ENCODE measurements at places on chromosomes 7 and 10.

GRCh38 chr7:155206318-155207020 lies 91.2 kb upstream of the INSIG1 start:
- peak; percentile 79 for DNase-seq

DNA sequence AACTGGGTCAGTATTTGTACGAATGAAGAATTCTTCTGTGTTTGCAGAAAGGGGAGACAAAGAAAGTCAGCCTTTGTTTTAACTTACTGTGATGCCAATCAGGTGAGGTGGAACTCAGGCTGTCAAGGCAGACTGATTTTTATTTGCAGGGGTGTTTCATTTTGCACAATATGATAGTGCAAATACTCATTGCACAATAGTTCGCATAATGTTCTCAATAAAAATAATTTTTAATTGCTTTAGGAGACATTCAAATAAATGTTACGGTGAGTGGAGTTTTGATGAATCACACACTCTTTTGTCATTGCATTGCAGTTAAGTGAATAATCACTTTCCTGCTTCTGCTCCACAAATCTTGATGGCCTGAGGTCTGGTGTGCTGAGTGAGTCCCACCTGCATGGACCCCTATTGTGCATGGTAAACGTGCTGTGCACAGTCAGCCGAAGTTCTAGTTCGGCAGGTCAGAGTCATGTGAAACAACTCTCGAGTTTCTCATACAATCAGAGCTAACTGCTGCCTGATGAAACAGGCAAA lies 141.3 kb upstream of the FZD8 start:
- DNase-seq, result no peak

GRCh38 chr10:102648889-102649796 lies 4.9 kb downstream of the TRIM8 start:
- DNase-seq, result no peak

- DNase-seq, result peak; percentile 28
Measured at GRCh38 chr10:24440817-24441797, 232.2 kb downstream of the KIAA1217 start.

GRCh38 chr10:118753331-118754228 lies 1.2 kb downstream of the CACUL1 start:
- DNase-seq, result no peak

DNA sequence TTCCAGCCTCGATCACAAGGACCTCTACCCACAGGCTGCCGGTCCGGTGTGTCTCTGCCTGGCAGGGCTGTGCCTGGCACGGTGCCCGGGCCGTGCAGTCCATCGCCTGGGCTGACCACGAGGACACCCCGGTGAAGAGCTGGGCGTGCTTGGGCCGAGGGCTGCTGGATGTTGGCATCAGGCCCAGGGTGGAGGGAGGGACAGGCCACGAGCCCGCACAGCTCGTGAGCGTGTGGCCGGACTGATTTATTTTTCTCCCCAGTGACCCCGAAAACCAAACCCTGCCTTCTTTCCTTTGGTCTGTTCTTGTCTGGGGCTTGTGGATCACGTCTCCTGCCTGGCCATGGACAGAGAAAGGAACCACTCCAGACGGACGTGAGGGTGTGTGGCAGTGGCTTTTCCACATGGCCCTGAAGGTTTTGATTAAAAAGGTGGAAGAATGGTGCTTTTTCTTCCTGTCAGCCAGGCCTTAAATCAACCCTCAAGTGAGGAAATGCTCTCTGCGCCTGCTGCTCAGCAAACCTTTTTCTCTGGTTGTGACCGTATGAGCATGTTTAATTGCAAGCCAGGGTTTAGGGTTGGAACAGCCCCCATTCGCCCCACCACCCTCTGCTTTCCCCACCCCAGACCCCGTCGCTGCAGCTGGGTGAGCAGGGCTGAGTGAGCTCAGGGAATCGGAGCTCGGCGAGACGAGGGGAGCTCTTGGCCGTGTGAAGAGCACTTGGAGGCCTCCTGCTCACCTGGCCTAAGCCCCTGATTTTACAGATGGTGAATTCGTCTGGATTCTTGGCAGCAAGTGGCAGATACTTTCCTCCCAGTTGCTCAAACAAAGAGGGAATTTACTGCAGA lies 130.1 kb downstream of the RGS10 start:
- DNase-seq, result peak; percentile 74

DNA sequence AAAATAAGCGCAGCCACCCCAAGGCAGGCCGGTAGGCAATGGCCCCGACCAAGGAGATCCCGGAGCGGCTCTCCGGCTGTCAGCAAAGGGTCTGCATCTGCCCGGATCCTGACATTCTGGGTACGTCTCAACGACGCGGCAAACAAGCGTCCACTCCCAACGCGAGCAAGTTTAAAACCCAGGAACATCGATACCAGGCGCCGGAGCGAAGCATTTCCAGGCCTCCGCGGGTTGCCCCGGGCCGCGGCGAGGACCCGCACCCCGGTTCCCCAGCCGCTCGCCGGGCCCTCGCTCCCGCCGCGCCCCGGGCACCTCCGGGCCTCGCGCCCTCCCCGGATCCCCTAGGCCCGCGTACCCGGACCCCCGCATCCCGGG lies 453 bp downstream of the URGCP start:
- DNase-seq, result peak; percentile 28

DNA sequence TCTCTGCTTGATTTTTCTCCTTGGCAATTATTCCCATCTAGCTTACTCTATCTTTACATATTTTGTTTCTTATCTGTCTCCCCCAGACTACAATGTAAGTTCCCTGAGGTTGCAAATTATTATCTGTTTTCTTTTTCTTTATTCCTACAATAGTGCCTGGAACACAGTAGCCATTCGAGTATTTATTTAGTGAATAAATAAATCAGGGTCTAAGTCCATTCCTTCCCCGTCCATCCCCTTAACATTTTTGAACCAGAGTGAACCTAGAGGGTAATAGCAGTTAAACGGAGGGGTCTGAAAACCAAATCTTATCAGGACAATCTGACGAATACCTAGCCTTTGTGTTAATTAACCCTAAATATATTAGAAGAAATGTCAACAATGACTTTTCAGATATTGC lies 252.8 kb upstream of the YAE1 start:
- no peak for DNase-seq

GRCh38 chr7:143323653-143324052 lies 7.7 kb downstream of the CLCN1 start:
- no peak for DNase-seq

GRCh38 chr10:132519382-132520176 lies 18.0 kb upstream of the INPP5A start:
- no peak for DNase-seq

DNA sequence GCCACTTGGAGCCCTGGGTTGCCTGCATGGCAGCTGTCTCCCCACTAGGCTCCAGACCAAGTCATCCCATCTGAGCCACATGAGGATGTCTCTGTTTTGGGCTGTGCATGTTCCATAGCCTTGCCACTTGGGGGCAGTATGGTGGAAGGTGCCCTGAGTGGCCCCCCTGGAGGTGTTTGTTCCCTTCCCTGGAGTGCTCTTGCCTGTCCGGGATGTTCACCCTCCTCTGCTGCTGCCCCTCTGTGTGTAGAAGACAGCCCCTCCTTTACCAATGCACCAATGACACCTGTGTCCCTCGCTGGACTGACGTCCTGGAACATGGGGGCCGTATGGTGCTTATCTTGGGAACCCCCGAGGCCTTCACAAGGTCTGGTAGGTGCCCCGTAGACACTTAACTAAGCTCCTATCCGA lies 100.2 kb downstream of the ACTR3B start:
- no peak for DNase-seq

DNA sequence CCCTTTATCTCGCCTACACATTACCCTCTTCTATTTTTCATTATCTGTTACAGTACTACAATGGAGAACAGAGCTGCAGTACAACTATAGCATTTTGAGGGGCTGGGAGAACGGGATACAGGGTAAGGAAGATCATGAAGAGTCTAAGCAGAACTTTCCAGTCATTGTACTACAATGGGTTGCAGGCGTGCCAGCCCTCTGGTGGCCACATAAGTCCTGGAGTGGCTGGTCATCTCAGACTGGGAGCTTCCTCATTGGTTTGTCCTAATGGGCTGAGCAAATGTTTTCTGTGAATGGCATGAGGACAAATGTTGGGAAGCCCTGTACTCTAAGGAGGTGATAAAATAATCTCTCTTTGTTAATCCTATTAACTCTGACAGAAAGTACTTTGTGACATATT lies 33.0 kb downstream of the TMEM106B start:
- DNase-seq, result peak; percentile 44

Data from stomach (tissue), 19 donors.